ENCODE measurements at places on chromosomes 5 and 9. TPM values are rescaled to one million over a fixed set of nuclear protein-coding genes. Genes with fewer than 3 reads are reported as not detected.
A peak's percentile ranks its signal among the peaks of the same experiment; 100 is the strongest.

Gene SCGB3A2
- not detected for total RNA-seq

Gene PCDHB2
- total RNA-seq = 0.11 TPM

Gene BTNL3
- total RNA-seq = not detected

Gene HTR1A
- not detected for total RNA-seq

Gene C9orf50
- not detected for total RNA-seq

Gene SLC2A6
- 6.1 TPM for total RNA-seq

- no peak for DNase-seq
- H3K4me3 ChIP-seq = no peak overlapping the region
- no peaks in the 10 kb centered on the region for H3K27me3 ChIP-seq
- H3K4me1 ChIP-seq = peaks cover 2% of the 10 kb centered on the region
- H3K27ac ChIP-seq = no peak overlapping the region
- no peaks in the 10 kb centered on the region for H3K36me3 ChIP-seq
Observed at GRCh38 chr9:133786371-133786753, 48.2 kb upstream of the SARDH start.

- no peak for DNase-seq
- no peak overlapping the region for H3K27ac ChIP-seq
- no peaks in the 10 kb centered on the region for H3K36me3 ChIP-seq
- H3K27me3 ChIP-seq = peaks cover 14% of the 10 kb centered on the region
- no peaks in the 10 kb centered on the region for H3K4me1 ChIP-seq
Observed at GRCh38 chr5:76114179-76114851, 31.1 kb downstream of the SV2C start.

DNA sequence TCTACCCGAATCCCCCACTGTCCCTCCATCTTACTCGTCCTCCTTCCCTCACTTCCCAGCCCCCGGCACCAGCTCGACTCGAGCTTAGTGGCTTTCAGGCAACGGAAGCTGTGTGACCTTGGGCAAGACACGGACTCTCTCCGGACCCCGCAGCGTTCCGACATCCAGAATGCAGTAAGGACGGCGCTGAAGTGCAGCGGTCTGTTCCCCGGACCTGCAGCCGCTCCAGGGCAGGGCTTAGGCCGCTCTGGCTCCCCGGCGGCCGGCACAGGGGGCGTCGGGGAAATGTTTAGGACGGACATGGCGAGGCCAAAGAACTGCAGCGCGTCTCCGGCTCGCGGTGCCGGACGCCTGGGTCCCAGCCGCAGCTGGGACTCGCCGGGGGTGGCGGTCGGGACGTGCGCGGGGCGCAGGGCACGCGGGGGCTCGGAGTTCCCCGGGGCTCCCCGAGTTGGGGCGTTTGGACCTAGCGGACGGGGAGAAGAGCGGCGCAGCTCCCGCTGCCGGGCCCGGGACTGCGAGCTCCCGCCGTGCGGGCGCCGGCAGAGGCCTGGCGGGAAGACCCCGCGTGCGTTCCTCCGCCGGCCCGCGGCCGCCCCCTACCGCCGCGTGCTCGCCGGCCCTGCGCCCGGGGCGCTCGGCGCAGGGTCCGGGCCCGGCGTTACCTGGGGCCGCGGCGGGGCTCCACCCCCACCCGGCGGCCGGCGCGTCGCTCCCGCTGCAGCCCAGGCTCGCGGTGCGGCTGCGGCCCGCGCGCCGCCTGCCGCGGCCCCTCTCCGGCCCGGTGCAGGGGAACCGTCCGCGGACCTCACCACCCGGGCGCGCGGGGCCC lies 5.6 kb upstream of the RNF44 start:
- no peaks in the 10 kb centered on the region for H3K27me3 ChIP-seq
- H3K27ac ChIP-seq = peak overlapping the region; percentile 86

- H3K4me3 ChIP-seq = no peak overlapping the region
- no peaks in the 10 kb centered on the region for H3K4me1 ChIP-seq
- no peaks in the 10 kb centered on the region for H3K27me3 ChIP-seq
- DNase-seq = no peak
Observed at GRCh38 chr5:93280518-93280917, 300.5 kb downstream of the NR2F1-AS1 start.

DNA sequence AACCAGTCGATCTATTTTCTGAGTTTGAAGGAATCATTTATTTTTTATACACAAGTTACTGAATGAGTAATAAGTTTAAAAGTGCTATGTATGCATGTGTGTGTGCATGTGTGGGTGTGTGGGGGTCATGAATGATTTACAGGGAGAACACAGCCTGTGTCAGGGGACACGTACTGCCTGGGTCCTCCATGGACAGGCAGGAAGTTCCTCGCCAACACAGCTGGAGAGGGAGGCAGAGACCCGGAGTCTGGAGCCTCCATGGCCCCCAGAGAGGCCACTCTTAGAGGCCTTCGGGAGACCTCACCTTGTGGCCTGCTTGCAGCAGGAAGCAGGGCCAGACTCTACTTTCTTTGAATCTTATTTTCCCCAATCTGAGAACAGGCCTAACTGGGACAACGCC lies 144.7 kb downstream of the GABBR2 start:
- H3K36me3 ChIP-seq = no peaks in the 10 kb centered on the region
- no peak for DNase-seq
- H3K27me3 ChIP-seq = peaks cover 4% of the 10 kb centered on the region

DNA sequence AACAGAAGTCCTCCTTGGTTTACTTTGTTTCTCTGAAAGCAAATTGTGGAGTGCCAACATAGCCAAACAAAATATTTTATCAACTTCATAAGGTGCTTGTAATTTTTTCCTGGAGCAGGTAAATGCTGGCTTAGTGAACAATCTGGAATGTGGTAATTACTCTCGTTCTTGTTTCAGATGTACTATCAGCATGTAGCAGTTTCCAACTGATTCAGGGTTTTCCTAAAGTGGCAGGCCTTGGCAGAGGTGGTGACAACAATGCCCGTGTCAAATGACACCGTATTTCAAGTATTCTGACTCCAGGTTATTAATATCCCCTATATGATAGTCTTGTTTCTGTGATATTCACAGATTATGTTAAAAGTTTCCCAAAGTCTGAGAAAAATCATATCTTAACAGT lies 1.2 kb downstream of the C9orf72 start:
- peaks cover 34% of the 10 kb centered on the region for H3K4me1 ChIP-seq
- no peak for DNase-seq
- peak overlapping the region; percentile 98 for H3K27ac ChIP-seq
- no peaks in the 10 kb centered on the region for H3K27me3 ChIP-seq

GRCh38 chr5:40227366-40227765 lies 452.3 kb upstream of the PTGER4 start:
- no peak overlapping the region for H3K27ac ChIP-seq
- DNase-seq = no peak
- peaks cover 6% of the 10 kb centered on the region for H3K36me3 ChIP-seq
- no peaks in the 10 kb centered on the region for H3K27me3 ChIP-seq

- H3K4me1 ChIP-seq = no peaks in the 10 kb centered on the region
- H3K27ac ChIP-seq = no peak overlapping the region
- DNase-seq = no peak
- H3K4me3 ChIP-seq = no peak overlapping the region
- peaks cover 2% of the 10 kb centered on the region for H3K36me3 ChIP-seq
Observed at GRCh38 chr9:70034271-70034711, 9.4 kb upstream of the MAMDC2 start.

GRCh38 chr9:137136261-137136880 lies 2.6 kb upstream of the GRIN1 start:
- H3K27me3 ChIP-seq = peaks cover 41% of the 10 kb centered on the region
- no peaks in the 10 kb centered on the region for H3K36me3 ChIP-seq
- no peaks in the 10 kb centered on the region for H3K4me1 ChIP-seq
- H3K4me3 ChIP-seq = no peak overlapping the region
- DNase-seq = no peak

GRCh38 chr9:130426467-130426773 lies 18.3 kb upstream of the ASS1 start:
- no peak for DNase-seq
- H3K4me3 ChIP-seq = no peak overlapping the region
- no peaks in the 10 kb centered on the region for H3K4me1 ChIP-seq
- H3K27ac ChIP-seq = no peak overlapping the region

DNA sequence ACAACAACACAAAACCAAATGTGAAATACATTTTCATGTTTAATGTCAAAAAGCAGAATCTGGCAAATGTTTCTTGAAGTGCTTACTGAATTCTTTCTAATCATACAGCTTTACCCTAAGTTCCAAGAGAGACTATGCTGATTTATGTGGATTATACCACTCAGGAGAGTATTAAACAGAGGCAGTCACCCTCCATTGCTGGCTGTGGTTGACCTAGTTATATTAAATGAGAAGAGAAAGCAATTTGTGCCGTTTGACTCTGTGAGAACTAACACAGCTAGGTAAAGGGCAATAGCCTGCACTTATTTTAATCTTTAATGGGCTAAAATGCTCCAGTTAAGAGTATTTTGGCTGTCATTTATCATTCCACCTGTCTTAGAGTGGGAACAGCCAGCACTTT lies 62.6 kb downstream of the ELL2 start:
- H3K36me3 ChIP-seq = peaks cover 77% of the 10 kb centered on the region
- DNase-seq = no peak
- no peak overlapping the region for H3K27ac ChIP-seq

DNA sequence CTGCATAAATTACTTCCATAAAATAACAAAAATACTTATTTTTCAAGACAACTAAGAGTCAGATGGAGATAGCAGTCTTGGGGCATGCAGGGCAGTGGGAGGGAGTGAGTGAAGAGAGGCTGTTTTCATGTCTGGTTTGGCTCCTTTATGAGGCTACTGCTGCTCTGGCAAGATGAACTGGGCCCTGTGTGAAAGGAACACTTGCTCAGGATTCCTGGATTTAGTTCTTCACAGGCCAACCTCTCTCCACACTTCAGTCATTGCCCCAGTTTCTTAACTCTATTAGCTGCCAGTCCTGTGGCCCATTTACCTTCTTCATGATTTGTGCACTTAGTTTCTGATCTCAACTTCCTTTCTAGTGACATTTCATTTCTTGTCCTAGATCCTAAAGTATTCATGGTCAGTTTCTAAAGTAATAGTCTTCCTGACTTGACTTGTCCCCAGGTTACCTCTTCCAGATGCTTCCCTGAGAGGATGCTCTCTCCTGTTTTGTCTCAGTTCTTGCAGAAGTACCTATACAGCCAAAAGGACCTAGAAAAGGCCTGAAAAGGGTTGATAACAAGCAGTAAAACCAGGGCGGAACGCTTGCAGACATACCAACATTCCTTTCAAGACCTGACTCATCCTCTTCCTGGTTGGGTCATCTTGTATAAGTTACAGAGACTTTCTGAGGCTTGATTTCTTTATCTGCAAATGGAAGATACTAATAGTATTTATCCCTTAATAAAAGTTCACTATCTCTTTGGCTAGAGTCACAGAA lies 77.0 kb upstream of the ZFAND5 start:
- DNase-seq = no peak
- peaks cover 30% of the 10 kb centered on the region for H3K4me1 ChIP-seq
- H3K36me3 ChIP-seq = no peaks in the 10 kb centered on the region
- peaks cover 9% of the 10 kb centered on the region for H3K27me3 ChIP-seq
- H3K4me3 ChIP-seq = no peak overlapping the region
- no peak overlapping the region for H3K27ac ChIP-seq

DNA sequence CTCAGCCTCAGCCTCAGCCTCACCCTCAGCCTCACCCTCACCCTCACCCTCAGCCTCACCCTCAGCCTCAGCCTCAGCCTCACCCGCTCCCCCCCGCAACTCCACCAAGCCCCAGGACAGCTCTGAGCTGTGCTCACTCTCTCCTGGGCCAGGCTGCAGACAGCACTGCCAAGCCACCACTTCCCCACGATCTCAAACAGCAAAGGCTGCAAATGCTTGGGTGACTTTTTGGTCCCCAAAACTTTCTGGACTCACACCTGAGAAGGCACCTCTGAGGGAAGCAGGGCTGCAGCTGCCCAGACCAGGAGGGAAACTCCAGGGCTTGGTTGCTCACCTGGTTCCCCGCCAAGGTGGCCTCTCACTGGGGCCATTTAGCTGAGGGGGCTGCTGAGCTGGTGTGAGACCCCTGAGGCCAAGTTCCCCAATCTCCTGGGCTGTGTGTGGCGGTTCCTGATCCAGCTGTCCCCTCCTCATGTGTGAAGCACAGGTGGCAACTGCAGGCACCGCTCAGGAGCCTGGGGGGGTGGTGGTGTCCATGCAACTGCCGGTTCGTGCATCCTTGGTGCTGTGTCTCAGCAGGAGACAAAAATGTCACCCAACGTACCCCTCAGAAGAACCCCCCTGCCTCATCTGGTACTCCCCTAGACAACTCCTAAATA lies 17.8 kb downstream of the MRPL36 start:
- H3K27ac ChIP-seq = no peak overlapping the region
- peaks cover 5% of the 10 kb centered on the region for H3K27me3 ChIP-seq
- H3K4me3 ChIP-seq = no peak overlapping the region
- no peaks in the 10 kb centered on the region for H3K4me1 ChIP-seq
- no peak for DNase-seq

- H3K4me3 ChIP-seq = no peak overlapping the region
- no peaks in the 10 kb centered on the region for H3K27me3 ChIP-seq
- H3K4me1 ChIP-seq = no peaks in the 10 kb centered on the region
- H3K36me3 ChIP-seq = no peaks in the 10 kb centered on the region
Observed at GRCh38 chr9:14819183-14819582, 91.0 kb downstream of the FREM1 start.

DNA sequence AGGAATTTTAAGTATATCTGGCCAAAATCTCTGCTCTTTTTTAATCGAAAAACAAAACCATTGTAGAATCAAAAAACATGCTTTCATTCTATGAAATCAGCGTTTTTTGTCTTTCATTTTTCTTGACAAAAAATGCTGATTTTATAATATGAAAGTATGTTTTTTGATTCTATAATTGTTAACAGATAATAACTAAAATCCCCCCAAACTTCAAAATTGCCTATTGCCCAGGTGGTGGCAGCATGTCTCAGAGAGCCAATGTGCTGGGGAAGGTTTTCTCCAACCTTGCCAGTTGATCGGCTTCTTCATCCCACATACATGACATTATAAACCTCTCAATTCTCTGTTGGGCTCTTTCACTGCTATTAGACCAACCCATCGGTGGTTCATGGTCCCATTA lies 5.1 kb upstream of the SMIM15 start:
- no peak for DNase-seq
- no peak overlapping the region for H3K4me3 ChIP-seq
- H3K36me3 ChIP-seq = peaks cover 3% of the 10 kb centered on the region
- peaks cover 15% of the 10 kb centered on the region for H3K4me1 ChIP-seq
- no peaks in the 10 kb centered on the region for H3K27me3 ChIP-seq

DNA sequence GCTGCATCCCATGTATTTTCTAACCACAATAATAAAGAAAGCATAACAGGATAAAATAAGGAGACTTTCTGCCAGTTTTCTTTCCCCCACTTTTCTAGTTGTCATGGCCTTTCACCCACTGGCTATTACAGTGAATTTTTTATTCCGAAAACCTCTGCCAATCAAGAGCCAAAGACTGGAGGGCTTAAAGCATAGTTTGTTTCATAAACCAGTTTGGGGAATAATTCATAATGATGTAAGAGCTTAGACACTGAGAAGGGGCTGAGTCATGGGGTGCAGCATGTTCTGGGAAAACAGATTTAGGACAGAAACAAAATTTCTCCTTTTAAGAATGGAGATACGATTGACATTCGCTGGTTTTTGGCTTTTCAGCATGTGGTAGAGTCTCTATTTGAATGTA lies 4.4 kb upstream of the GLIPR2 start:
- DNase-seq = no peak
- no peaks in the 10 kb centered on the region for H3K36me3 ChIP-seq
- peaks cover 12% of the 10 kb centered on the region for H3K4me1 ChIP-seq
- no peak overlapping the region for H3K4me3 ChIP-seq

GRCh38 chr5:170633235-170634081 lies 129.6 kb downstream of the KCNIP1 start:
- peaks cover 4% of the 10 kb centered on the region for H3K4me1 ChIP-seq
- H3K36me3 ChIP-seq = no peaks in the 10 kb centered on the region
- no peak for DNase-seq

- peaks cover 33% of the 10 kb centered on the region for H3K4me1 ChIP-seq
- peaks cover 14% of the 10 kb centered on the region for H3K36me3 ChIP-seq
- H3K27me3 ChIP-seq = no peaks in the 10 kb centered on the region
- no peak overlapping the region for H3K27ac ChIP-seq
- no peak for DNase-seq
- H3K4me3 ChIP-seq = no peak overlapping the region
Observed at GRCh38 chr5:10367579-10367978, 14.1 kb downstream of the MARCHF6 start.

Measured in activated T-helper 2 cell treated with anti-CD3 and anti-CD28 coated beads, Interferon-gamma antibody, Interleukin-2, Interleukin-4, amounts not matched to agents 10 μg/mL and 5 μg/mL and 100 μg/mL, durations not matched to agents 14 hours and 24 hours and 36 hours (primary cell).